ENCODE measurements at places on chromosomes 12 and 14. TPM values are rescaled to one million over a fixed set of nuclear protein-coding genes. Genes with fewer than 3 reads are reported as not detected.

The PELI2 gene
- 12.1 TPM for total RNA-seq

The GRIP1 gene
- total RNA-seq, result not detected

The SYT1 gene
- total RNA-seq, result 3.6 TPM

The SIX6 gene
- not detected for total RNA-seq

The USP5 gene
- total RNA-seq, result 101 TPM

The DDX11 gene
- 29.6 TPM for total RNA-seq

The HSPA2 gene
- total RNA-seq, result 8.7 TPM

The GNPTAB gene
- 16.7 TPM for total RNA-seq

The MYH6 gene
- total RNA-seq, result not detected

The GPD1 gene
- not detected for total RNA-seq

The VRTN gene
- total RNA-seq, result not detected

The KLHDC2 gene
- total RNA-seq, result 60.9 TPM

The LRRC74A gene
- not detected for total RNA-seq

The NABP2 gene
- total RNA-seq, result 27.2 TPM

The PLBD1 gene
- total RNA-seq, result 1.3 TPM

The SYCP3 gene
- not detected for total RNA-seq

The COA8 gene
- total RNA-seq, result 16.2 TPM

The C12orf50 gene
- total RNA-seq, result not detected

The SLC6A13 gene
- total RNA-seq, result not detected

The FLRT2 gene
- total RNA-seq, result 531 TPM

The CAPRIN2 gene
- 13.2 TPM for total RNA-seq

The IKZF4 gene
- total RNA-seq, result 0.16 TPM

The DAO gene
- not detected for total RNA-seq

The GPRC5D gene
- total RNA-seq, result not detected

The GZMH gene
- total RNA-seq, result not detected

The MANSC4 gene
- total RNA-seq, result not detected

The SPIC gene
- total RNA-seq, result not detected

The PLEKHA5 gene
- 15.2 TPM for total RNA-seq

The FITM1 gene
- total RNA-seq, result not detected

The DLK1 gene
- not detected for total RNA-seq

The GMPR2 gene
- total RNA-seq, result 97.6 TPM
